ENCODE measurements at places on chromosomes 13 and 19.

DNA sequence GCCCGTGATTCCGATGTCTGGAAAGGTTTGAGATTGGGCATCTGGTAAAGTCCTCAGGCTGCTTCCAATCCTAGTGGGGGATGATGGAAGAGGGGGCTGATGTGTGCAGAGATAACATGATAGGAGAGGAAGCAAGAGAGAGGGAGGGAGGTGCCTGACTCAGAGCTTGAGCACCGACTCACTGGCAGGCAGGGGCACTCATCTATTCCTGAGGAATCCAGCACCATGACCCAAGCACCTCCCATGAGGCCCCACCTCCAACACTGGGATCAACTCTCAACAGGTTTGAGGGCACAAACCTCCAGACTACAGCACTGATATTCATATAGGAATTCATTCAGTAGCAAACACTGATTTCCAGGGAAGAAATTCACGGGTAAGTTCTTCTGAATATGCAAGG is 5.6 kb upstream of the SIGLEC9 start:
- no peak for DNase-seq

GRCh38 chr13:31264151-31264550 is 64.4 kb downstream of the B3GLCT start:
- DNase-seq = no peak

- peak; percentile 25 for DNase-seq
Measured at GRCh38 chr13:112885782-112886268, 83.2 kb upstream of the MCF2L start.

- DNase-seq = no peak
Measured at GRCh38 chr19:35656700-35657099, 8.6 kb downstream of the COX6B1 start.

DNA sequence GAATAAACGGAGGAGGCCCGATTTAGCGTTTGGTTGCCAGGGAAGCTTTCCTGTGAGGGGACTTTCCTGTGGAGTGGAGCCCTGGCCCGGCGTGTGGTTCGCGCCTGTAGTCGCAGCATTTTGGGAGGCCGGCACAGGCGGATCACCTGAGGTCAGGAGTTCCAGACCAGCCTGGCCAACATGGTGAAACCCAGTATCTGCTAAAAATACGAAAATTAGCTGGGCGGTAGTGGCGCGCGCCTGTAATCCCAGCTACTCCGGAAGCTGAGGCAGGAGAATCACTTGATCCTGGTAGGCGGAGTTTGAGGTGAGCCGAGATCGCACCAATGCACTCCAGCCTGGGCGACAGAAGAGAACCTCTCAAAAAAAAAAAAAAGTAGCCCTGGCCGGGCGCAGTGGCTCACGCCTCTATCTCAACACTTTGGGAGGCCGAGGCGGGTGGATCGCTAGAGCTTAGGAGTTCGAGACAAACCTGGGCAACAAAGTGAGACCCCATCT is 6.9 kb downstream of the KANK3 start:
- DNase-seq = no peak

DNA sequence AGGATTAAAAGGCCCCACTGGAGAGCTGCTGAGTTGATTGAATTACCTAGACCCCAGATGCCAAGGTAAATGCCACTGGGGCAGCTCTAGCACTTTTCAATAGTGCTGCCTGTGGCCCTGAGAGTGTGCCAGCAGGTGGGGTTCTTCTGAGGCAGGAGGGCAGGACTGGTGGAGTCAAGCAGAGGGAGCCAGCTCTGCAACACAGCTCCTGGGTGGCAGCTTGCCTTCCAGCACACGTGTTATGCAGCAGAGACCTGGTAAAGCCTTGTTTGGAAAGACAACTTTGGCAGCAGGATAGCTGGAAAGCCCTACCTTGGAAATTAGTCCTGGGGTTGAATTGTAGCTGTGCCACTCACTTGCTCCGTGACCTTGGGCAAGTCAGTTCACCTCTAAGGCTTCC is 306.6 kb downstream of the ATP8A2 start:
- no peak for DNase-seq

- DNase-seq = no peak
Measured at GRCh38 chr13:106205871-106206270, 329.6 kb downstream of the EFNB2 start.

DNA sequence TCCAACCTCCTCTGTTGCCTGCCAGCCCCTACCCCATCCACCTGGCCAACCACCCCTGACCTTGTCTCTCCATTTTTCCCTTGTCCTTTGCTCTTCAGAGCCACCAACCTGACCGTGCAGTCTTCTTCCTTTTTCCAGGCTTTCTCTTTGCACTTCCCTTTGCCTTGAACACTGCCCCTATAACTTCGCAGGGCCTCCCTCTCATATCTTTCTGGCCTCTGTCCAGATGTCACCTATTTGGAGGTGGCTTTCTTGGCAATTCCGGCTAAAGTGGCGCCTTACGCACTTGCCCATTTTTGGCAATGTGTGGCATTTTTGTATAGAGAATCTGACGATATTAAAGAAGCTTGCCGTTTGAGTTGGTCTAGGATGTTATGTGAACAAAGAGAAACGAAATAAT is 844 bp downstream of the ZNF543 start:
- no peak for DNase-seq

DNA sequence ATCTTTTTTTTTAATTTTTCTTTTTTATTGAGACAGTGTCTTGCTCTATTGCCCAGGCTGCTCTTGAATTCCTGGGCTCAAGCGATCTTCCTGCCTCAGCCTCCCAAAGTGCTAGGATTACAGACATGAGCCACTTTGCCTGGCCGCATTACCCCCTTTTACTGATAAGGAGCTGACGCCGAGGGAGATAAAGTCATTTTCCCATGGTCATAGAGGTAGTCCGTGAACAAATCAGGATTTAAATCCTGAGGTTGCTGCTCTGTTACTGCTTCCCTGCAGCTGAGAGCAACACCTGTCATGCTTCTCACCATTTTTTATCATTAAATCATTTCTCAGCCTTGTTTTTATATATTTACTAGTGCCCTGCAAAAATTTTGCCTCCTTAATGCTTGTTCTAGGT is 7.4 kb downstream of the CYSLTR2 start:
- no peak for DNase-seq

GRCh38 chr19:5961969-5962945 is 15.7 kb downstream of the RANBP3 start:
- DNase-seq = peak; percentile 98

DNA sequence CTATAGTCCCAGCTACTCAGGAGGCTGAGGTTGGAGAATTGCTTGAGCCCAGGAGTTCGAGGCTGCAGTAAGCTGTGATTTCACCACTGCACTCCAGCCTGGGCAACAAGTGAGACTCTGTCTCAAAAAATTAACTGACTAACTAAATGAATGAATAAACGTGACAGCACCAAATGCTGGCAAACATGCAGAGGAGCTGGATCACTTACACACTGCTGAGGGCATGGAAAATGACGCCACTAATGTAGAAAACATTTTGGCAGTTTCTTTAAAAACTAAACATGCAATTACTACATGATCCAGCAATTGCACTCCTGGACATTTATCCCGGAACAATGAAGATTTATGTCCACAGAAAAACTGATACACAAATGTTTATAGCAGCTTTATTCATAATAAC is 31.3 kb upstream of the GTF3A start:
- no peak for DNase-seq

DNA sequence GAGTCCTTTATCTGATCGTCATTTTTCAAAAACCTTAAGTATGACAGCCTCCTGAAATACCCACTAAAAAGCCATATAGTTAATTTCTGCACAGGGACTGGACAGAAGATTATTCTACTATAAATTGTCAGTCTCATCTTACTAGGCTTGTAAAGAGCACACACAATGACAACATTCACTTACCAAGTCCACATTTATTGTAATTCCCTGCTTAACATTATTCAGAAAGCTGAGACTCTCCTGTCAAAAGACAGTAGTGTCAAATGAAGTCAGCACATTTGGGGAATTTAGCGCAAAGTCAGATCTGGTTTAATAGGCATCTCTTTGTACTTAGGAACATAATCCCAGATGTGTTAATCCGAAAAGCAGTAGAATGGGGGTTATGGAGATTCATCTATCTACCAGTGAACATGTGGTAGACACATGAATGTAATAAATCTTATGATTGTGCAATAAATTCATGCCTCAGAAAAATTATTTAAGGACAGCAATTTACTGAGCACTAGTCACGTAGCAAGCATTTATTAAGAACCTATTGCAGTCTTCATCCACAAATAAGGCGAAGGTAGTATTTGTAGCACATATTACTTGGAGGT is 224.6 kb upstream of the GPC6 start:
- no peak for DNase-seq

DNA sequence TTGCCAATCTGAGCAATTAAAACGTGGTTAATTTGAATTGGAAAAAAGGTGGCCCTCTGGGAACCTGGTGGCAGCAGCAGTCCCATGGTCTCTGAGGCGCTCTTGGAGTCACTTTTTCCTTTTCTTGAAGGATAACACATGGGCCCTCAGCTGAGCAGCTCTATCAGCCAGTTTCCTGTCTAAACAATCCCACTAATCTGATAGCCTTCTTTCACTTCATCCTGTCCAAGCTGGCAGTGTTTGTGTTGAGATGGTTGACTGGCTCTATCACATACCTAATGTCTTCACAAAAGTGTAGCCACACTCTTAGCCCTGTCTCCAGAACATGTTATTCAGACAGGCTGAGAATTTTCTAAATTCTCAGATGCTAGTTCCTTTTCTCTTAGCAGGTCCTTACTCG is 10.7 kb downstream of the MZT1 start:
- DNase-seq = no peak

GRCh38 chr13:23600534-23600933 is 30.3 kb downstream of the TNFRSF19 start:
- no peak for DNase-seq

DNA sequence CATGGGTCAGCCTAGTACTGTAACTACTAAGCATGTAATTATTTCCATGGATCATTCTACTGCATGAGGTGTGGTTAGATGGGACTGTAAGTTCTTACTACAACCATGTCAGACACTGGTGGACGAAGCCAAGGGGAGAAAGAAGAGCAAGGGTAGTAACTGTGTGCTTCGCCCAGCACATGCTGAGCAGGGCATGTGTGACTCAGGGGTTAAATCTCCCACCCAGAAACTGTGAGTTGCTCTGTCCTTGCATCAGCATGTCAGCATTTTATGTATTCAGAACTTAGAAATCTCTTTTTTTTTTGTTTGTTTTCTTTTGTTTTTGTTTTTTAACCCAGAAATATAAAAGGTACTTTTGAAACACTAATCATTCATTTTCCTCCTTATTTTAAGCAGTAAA is 436.6 kb upstream of the KLF12 start:
- no peak for DNase-seq

DNA sequence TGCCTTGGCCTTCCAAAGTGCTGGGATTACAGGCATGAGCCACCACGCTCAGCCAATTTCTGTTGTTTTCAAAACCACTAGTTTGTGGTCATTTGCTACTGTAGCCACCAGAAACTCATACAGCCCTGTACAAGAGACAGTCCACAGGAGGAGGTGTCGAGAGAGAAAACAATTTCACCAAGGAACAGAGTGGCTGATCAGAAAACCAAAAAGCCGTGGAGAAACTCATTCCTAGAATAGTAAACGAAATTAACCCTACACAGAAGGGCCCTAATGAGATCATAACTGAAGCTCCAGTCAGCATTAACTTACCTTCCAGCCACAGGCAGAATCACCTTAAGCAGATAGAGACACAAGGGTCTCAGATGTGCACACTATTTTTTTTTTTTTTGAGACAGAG is 3.8 kb upstream of the CCDC124 start:
- no peak for DNase-seq

- DNase-seq = no peak
Measured at GRCh38 chr13:45873491-45874325, 22.2 kb upstream of the SIAH3 start.

GRCh38 chr13:46775385-46776107 is 21.4 kb downstream of the ESD start:
- no peak for DNase-seq

GRCh38 chr19:29528350-29528945 is 2.7 kb downstream of the VSTM2B start:
- DNase-seq = peak; percentile 15

GRCh38 chr19:16168465-16169081 is 4.8 kb downstream of the CIB3 start:
- DNase-seq = no peak

DNA sequence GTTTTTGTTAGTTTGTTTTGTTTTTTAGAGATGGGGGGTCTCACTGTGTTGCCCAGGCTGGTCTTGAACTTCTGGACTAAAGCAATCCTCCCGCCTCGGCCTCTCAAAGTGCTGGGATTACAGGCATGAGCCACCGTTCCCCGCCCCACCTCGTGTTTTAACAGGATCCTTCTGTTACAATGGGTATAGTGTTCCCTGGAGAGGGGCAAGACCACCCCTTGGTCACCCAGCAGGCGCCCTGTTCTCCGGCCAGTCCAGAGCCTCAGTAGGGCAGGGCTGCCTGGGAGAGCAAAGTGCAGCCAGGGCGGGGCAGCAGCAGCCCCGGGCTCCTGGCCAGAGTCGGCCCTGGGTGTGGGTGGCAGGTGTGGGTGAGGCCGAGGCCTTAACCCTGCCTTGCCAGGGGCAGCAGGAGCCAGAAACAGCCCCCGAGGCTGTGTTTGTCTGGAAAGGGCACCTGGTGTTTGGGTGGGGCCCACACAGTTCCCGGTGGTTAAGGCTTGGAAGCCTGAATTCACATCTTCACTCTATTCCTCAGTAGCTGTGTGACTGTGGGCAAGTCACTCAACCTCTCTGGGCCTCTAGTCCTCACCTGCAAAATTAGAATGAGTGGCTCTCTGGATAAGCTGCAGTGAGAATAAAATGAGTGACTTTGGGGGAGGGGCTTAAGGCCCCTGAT is 7.2 kb downstream of the VASP start:
- no peak for DNase-seq

- no peak for DNase-seq
Measured at GRCh38 chr19:56577719-56578602, 10.7 kb downstream of the ZNF470 start.
